Aorta (tissue), 5 donors: ENCODE measurements at places on chromosomes 3 and 15. TPM values are rescaled to one million over a fixed set of nuclear protein-coding genes. Genes with fewer than 3 reads are reported as not detected.
A peak's percentile ranks its signal among the peaks of the same experiment; 100 is the strongest.

Gene RPP25
- total RNA-seq = 5.8 TPM

Gene HIGD2B
- not detected for total RNA-seq

DNA sequence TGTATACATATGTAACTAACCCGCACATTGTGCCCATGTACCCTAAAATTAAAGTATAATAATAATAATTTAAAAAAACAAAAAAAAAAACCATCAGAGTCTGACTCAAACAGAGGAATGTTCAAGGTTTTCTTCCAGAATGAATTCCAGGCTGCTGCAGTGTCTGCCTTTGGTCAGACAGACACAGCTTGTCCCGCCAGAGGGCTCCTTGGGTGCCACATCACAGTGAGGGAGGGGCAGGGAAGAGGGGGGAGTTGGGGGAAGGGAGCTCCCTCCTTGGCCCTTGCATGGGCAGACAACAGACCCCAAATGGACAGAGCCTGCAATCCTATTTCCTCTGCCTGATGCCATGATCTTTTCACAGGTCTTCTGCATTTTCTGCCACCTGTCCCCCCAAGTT, 36.5 kb downstream of the ITGB5 start:
- DNase-seq = peak; percentile 76

- DNase-seq = peak; percentile 91
These were observed 788 bp upstream of the WDR73 start for GRCh38 chr15:84654689-84655453.
